HCT116 (cell line): ENCODE measurements at places on chromosomes 12 and 14.

- DNase-seq = no peak
These were observed 12.0 kb downstream of the KIF26A start for GRCh38 chr14:104150136-104151025.

DNA sequence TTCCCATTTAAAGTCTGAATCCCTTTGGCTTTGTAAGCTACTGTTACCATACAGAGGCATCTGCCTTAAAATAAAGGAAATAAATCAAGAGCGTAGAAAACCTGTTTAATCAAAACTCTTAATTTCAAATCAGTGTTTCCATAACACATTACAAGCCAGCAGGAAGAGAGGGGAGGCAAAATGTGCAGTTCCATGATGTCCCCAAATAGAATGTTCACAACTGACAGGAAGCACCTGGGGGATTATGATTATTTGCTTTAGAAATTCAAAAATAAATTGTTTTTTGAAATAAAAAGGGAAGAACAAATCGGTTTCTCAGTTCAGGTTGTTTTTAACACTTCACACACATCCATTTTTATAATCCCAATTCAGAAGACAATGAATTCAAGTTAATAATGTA lies 21.4 kb downstream of the SOCS2 start:
- DNase-seq = no peak

- no peak for DNase-seq
These were observed 41.6 kb downstream of the RNF34 start for GRCh38 chr12:121441555-121441954.

DNA sequence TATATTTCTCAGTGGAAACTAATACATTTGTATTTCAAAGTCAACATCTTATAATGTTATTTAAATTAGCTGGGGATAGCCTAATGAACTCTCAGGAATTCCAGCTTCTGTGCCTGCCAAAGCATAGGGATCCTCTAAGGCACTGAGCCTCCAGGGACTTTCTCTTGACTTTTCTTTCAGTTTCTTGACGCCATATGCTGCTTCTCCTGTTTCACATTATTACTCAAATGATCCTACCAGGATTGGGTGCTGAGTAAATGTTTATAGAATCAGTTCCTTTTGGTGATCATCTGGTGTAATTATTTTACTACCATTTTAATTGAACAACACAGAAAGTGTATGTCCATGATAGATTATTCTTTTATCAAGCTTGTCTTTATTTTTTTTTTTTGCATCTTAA lies 7.9 kb downstream of the METTL25 start:
- no peak for DNase-seq

- DNase-seq = no peak
These were observed 230.0 kb upstream of the EGLN3 start for GRCh38 chr14:34180869-34181268.

DNA sequence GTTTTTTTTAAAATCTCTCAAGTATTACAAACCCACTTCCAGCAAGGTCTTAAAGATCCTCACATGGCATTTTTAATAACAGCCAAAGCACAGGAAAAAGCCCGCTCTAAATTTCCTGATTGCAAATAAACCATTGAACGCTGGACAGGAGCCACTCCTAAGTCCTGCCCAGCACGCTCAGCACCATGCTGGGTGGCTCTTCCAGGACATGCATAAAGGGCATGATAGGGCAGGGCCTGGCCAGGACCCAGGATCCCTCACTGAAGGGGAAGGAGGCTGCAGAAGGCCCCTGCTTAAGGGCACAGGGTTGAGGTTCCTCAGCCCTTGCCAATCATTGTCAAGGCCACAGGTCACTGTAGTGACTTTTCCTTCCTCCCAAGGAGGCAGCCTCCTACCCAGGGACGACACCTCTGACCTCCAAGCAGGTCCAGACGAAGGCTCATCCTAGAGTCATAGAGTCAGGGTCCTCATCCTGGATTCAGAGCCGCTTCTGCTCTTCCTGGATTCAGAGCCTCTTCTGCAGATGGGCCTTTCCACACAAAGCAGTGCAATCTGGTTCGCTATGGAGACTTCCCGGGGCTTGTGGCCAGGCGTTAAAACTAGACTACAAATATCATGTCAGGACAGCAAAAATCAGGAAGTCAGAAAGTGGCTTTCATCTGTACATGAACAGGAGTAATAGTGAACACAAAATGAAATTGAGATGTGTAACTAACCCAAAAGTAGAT lies 123.8 kb downstream of the GCH1 start:
- DNase-seq = no peak

DNA sequence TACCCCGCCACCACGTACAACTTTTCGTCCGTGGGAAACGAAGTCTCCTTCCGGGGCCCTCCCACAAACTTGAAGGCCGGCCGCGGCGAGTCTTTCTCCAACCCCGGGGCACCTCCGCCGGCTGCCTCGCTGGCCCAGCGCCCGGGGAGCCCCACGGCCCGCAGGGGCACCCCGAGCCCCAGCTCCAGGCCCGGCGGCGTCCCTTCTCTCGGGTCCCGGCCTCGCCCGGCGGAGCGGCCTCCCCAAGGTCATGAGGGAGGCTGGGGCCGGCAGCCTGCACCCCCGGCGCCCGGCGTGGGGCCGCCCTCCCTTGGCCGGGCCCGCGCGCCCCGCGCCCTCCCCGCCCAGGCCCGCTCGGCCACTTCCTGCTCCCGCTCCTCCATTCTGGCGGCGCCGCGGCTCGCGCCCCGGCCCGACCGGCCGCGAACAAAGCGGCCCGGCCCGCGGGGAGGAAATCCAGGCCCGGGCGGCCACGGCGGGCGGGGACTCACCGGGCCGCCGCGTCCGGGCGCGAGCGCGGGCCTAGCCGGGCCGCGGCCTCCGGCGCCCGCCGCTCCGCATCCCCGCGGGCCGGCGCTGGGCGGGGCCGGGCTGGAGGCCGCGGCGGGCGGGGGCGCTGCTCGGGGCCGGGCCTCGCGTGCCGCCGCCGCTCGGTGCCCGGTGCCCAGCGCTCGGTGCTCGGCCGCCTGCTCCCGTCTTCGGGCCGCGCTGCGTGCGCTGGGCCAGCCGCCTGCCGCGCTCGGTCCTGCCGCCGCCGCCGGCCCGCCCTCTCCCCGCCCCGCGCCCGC lies at the start of gene AKT1:
TSS of gene AKT1 (minus strand) at position 756 of the 788 bp plus-strand sequence. CDS start 3,105 bp downstream, outside the sequence.
- DNase-seq = no peak
